Activated CD4-positive, alpha-beta T cell treated with anti-CD3 and anti-CD28 coated beads, Interleukin-2, Interleukin-4, amounts not matched to agents 100 ng/mL and 50 ng/mL, durations not matched to agents 16 hours and 8 hours (primary cell): ENCODE measurements at places on chromosomes 4 and X.

DNA sequence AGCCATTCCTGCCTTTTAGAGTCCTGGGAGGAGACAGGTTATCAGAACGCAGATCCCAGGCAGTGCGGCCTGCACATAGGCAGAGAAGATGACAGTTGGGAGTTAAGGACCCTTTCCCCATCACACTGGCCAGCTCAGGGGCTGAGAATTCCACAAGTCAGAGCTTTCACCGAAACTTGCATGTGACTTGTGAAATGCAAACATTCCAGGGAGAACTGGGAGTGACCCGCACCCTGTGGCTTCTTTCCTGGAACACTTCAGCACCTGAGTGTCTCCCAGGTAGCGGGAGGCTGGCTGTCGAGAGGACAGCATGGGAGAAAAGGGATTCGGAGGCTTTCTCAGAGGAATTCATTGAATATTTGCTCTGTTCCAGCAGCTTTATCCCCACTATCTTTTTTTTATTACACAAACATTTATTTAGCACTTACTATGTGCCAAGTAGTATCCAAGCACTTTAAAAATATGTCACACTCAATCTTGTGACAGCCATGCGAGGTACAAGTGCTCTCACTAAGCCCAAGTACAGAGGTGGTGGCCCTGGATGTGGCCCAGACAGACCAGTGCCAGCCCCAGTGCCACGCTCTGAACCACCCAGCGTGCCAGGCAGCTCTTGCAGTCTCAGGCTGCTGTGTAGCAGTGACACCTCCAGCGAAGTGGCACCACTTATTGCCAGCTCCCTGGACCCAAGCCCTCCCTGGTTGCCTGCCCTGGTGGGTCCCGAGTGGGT is 100.5 kb downstream of the PHKA2 start:
- no peak for DNase-seq

GRCh38 chrX:31429915-31430314 is 358.1 kb upstream of the FTHL17 start:
- no peak for DNase-seq

- no peak for DNase-seq
These were observed 27.5 kb downstream of the HUWE1 start for GRCh38 chrX:53659039-53659438.

GRCh38 chr4:10963241-10963640 is 278.7 kb upstream of the CLNK start:
- no peak for DNase-seq

DNA sequence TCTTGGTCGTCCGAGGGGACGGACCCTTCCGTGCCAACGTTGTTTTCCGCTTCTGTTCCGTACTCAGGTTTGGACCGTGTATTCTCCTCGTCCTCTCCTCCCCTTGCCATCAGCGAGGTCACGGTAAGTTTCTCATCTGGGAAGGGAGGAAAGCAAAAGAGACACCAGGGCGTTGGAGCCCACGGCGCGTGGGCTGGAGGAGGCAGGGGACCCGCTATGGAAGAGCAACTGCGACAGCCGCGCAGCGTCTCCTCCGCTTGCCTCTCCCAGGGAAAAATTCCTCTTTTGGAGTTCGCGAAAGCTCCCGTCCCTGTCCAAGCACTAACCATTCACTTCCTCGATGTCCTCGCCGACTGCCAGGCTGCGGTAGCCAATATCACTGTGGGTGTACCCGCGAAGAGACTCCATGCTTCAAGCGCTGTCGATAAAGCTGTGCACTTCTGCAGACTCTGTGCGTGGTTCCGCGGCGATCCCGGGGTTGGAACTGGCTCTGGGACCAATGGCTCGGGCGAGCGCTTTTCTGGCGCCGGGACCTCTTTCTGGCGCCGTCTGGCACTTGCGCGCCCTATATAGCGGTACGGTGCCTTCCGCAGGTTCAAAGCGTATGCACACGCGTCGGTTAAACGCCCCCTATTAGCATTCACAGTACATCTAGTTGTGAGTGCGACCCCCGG is at the start of gene ESX1:
Gene ESX1 (minus strand): TSS at position 492 of the 674 bp plus-strand sequence. CDS start 84 bp downstream, at position 408.
- DNase-seq: no peak

- DNase-seq: no peak
These were observed 224.4 kb downstream of the LDB2 start for GRCh38 chr4:16674082-16674481.

GRCh38 chr4:164081801-164082200 is 587.3 kb downstream of the TMA16 start:
- DNase-seq: no peak

DNA sequence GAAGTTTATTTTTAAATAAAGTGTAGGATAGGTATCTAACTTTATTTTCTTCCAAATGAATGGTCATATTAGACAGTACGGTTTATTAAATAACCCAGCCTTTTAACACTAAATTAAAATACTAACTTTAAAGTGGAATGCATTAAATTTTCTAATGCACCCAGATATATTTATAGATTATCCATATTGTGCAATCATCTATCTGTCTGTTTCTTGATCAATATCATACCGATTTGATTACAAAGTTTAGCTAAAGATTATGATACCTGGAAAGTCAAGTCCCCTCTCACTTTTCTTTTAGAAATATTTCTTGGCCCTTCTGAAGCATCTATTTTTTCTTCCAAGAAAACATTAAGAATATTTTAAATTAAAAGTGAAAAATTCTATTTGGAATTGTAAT is 124.3 kb upstream of the PDE5A start:
- no peak for DNase-seq
